ENCODE measurements at places on chromosomes 2 and 18.

DNA sequence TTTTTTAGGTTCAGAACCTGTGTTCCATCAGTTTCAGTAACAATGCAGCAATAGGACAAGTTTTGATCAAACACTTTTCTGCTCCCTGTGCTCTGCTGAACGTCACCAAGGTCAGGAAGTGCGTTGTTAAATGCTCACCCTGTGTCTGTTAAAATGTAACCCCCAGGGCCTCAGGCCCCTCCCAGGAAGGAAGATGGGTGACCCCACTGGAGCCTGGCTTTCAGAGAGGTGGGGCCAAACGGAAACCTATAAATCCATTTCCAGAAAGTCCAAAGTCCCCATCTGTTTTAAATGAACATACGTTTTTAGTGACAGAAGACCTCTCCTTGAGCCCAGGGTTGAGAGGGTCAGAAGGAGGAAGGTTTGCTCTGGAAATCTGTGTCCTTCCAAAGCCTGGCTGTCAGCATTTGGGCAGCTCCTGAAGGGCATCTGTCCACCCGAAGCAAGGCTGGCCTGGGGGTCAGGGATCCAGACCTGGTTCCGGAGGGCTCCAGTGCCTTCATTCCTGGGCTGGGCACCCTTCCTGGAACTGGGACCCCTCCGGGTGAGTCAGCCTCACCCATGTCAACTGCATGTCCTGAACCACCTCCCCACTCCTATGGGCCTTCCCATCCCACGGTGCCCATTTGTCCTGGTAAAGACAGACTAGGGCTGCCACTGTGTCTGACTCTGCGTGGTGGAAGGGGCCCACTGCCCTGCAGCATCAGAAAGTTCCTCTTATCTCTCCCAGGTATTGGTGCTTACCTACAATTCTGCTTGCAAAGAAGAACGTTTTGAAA is 117.4 kb upstream of the COPS8 start:
- no peak for DNase-seq

- no peak for DNase-seq
These were observed 44.5 kb downstream of the DCDC2C start for GRCh38 chr2:3747826-3748225.

- DNase-seq = no peak
These were observed 14.5 kb upstream of the APCDD1 start for GRCh38 chr18:10439898-10440297.

GRCh38 chr2:200300065-200300464 is 6.4 kb upstream of the SPATS2L start:
- DNase-seq = no peak

GRCh38 chr2:38245114-38245641 is 131.9 kb downstream of the ATL2 start:
- DNase-seq = no peak

DNA sequence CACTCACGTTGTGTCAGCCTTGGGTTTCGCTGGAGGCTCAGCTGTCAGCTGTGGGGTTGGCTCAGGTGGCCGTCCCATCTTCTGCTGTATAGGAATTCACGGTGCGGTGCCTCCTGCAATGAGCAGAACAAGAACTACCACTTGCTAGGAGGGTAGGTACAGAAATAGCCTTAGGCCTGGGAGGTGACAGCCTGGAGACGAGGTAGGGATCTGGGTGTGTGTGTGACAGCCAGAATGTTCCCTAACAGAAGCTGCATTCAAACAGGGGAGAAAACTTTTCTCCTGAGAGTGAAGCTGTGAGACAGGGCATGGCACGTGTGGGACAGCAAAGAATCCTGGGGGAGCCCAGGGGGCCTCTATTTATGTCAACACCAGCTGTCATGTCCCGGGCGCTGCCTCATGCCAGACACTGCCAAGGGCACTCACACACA is 8.4 kb upstream of the MAL start:
- no peak for DNase-seq

- no peak for DNase-seq
These were observed 27.4 kb downstream of the EIF4E2 start for GRCh38 chr2:232577841-232578240.

DNA sequence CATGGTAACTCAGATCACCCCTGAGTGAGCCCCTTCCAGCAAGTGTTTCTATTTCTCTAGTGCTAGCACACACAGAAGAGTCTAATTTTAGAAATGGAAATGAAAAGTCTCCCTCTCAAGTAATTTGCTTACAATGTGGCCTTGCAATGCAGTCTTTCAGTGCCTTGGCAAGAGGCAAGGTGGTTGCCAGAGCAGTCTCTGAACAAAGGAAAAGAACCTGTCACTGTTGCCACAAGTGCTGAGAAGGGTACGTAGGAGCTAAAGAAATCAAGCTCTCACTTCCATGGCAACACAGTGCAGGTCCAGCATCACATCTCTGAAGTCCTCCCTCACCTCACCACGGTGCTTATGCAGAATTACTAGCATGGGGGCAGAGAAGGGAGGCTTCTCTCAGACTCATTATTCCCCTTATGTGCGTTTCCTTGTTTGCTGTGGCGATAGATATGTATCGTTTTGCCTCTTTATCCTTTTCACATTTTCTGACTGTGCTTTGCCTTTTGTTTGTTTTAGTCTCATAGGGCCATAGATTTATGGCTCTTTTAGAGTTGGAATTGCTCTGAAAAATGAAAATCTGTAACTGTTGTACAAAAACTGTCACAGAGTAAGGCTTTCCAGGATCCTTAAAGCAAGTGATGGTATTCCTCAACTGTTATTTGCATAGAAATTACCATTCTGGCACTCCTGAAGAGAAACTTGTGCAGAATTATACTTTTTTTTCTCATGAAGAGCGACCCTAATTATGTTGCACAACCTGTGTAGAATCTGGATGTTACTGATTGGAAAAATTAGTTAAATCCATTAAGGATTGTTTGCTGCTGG is 164.8 kb downstream of the CCDC85A start:
- DNase-seq = no peak

- no peak for DNase-seq
These were observed 12.9 kb downstream of the IER3IP1 start for GRCh38 chr18:47163241-47163640.

GRCh38 chr2:220452561-220452960 is 825.1 kb downstream of the SLC4A3 start:
- no peak for DNase-seq

GRCh38 chr18:22060361-22060760 is 109.0 kb upstream of the GATA6 start:
- no peak for DNase-seq
